Calu3 (cell line): ENCODE measurements at places on chromosomes 13 and 19. TPM values are rescaled to one million over a fixed set of nuclear protein-coding genes. Genes with fewer than 3 reads are reported as not detected.
A peak's percentile ranks its signal among the peaks of the same experiment; 100 is the strongest.

The LILRB5 gene
- not detected in 2 replicates for total RNA-seq

DNA sequence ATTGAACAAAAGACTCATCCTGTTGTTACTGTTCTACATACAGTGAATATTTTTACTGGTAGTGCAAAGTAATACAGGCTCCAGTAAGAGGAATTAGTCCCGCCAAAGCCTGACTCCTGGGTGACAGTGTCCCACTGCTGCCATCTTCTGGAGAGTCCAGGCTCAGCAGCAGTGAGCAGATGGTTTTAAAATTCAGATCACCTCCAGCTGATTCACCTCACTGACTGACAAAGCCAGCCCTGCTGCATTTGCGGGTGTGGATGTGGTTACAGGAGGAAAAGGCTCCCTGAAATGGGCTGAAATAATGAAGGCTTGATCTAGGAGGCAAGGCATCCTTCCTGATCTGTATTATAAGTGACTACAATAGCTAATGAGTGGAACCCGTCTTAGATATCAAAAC, 18.3 kb downstream of the PABPC3 start:
- H3K27me3 ChIP-seq = peaks cover 37% of the 10 kb centered on the region
- no peak overlapping the region for H3K27ac ChIP-seq
- H3K4me1 ChIP-seq = no peaks in the 10 kb centered on the region
- peak; percentile 70 for DNase-seq
- H3K36me3 ChIP-seq = no peaks in the 10 kb centered on the region
- no peak overlapping the region for H3K4me3 ChIP-seq

The KLK15 gene
- not detected in 2 replicates for total RNA-seq

- H3K27ac ChIP-seq = no peak overlapping the region
- DNase-seq = no peak
- H3K36me3 ChIP-seq = no peaks in the 10 kb centered on the region
- no peaks in the 10 kb centered on the region for H3K4me1 ChIP-seq
- H3K4me3 ChIP-seq = no peak overlapping the region
Observed at GRCh38 chr19:7265963-7266362, 28.3 kb downstream of the INSR start.

- no peak for DNase-seq
- H3K27ac ChIP-seq = no peak overlapping the region
- no peaks in the 10 kb centered on the region for H3K4me1 ChIP-seq
- H3K36me3 ChIP-seq = no peaks in the 10 kb centered on the region
Observed at GRCh38 chr13:77893066-77893465, 25.6 kb downstream of the EDNRB start.

The NXNL1 gene
- not detected in 2 replicates for total RNA-seq

DNA sequence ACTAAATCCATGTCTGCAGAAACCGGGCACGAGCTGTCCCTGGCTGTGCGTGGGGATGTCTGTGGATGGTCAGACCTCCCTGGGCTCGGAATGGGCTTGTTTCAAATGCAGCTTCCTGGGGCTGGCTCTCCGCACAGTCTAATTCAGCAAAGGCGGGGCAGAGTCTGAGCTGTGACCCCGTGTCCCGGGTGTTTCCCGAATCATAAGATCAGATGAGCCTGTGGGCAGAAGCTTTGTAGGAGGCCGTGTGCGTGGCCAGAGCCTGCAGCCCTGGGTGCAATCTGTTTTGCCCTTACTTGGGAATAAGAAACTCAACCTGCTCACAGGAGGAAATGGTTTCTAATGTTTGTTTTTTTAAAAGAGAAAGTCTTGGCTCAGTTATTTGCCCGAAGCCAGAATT, 13.9 kb upstream of the GNA11 start:
- no peak overlapping the region for H3K27ac ChIP-seq
- no peaks in the 10 kb centered on the region for H3K4me1 ChIP-seq
- no peak overlapping the region for H3K4me3 ChIP-seq
- DNase-seq = no peak
- no peaks in the 10 kb centered on the region for H3K27me3 ChIP-seq

DNA sequence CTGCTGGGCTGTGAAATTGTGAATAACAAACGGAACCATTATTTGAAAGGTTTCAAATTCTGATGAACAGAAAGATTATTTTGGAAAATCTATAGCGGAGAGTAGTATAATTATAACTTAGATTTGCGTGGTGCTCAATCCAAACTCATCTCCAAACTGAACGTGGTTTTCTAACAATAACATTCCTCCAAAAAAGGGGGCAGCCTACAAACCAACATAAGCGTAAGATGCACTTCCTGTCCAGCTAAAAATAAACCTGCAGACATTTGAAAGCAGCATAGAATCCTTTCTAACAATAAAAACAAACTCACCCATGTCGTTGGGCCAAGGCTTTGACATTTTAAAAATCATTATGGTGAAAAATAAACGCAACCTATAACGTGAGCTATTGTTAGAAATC, 178.4 kb downstream of the COL4A1 start:
- H3K4me3 ChIP-seq = no peak overlapping the region
- no peak for DNase-seq
- H3K27me3 ChIP-seq = no peaks in the 10 kb centered on the region
- peaks cover 8% of the 10 kb centered on the region for H3K4me1 ChIP-seq

The ATXN8OS gene
- total RNA-seq = not detected in 2 replicates
